ENCODE measurements at places on chromosomes 12 and 14.
A peak's percentile ranks its signal among the peaks of the same experiment; 100 is the strongest.

GRCh38 chr12:89250636-89251035 lies 101.7 kb downstream of the DUSP6 start:
- no peak for DNase-seq

DNA sequence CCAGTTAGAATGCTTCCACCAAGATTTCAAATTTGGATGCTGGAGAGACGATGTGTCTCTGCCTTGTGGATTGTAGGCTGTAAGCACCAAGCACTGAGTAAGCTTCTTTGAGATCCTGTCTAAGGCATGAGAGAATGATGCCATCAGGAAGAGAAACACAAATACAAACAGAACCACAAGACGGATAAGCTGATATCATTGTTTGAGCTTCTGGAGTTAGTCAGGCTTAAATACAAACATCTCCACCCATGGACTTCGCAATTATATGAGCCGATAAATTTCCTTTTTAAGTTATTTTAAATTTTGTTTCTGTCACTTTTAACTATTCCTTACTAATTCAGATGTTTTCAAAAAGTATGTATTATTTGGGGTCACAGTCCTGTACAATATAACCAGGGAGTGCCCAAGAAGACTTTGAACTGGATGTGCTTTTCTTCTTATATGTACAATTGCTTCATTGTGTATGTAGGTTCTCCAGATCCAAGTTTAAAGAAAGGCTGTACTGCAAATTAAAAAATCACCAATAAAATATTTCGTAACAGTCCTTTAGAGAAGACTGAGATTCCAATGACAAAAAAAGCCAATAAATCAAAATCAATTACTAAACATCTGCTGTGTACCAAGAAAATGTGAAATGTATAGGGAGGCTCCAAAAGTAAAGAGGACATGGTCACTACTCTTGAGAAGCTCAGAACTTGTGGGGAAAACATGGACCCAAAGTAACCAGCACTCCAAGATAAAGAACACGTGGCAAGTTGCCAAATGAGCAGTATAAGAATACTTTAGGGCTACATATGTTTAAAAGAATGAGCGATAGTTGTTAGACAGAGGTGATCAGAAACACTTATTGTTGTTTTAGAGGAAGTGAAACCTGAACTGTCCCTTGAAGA lies 274.1 kb downstream of the ADAMTS20 start:
- no peak for DNase-seq

- no peak for DNase-seq
These were observed 123.9 kb downstream of the BCL11B start for GRCh38 chr14:99148131-99148530.

- no peak for DNase-seq
These were observed 209.6 kb upstream of the SLC16A7 start for GRCh38 chr12:59386236-59386635.

GRCh38 chr14:47189911-47190484 lies 485.4 kb downstream of the MDGA2 start:
- no peak for DNase-seq

- DNase-seq, result no peak
These were observed 23.5 kb downstream of the UBR7 start for GRCh38 chr14:93230539-93230938.

GRCh38 chr14:51552768-51553404 lies 98.8 kb upstream of the FRMD6 start:
- DNase-seq, result no peak

- DNase-seq, result peak; percentile 8
These were observed 96.9 kb upstream of the FGD4 start for GRCh38 chr12:32302218-32303173.

DNA sequence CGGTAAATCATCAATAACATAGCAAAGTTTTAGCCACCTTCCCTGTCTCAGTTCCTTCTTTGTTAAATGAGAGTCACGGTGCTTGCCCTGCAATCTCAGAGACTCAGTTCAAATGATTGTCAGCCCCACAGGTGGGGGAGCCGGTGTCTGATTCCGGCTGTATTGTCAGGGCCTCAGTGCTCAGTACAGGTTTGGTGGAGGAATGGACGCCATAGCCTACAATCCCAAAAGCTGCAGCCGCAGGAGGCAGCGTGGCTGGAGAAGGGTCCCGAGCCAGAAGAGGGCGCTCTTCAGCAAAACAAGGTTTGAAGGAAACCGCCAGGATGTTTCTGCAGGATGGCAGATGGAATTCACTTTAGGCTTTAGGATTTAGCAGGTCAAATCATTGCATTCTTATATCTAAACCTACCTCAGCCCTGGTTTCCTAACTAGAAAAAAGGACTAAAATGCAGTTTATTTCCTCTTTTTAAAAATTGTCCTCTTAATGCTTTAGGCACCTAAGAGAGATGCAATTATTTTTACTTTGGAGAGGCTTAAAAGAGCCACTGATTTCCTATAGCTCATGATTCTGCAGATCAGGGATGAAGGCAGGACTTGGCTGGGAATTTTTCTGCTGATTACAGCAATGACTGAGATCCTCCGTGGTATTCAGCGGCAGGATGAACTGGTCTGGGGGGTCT lies 29.2 kb downstream of the FOS start:
- peak; percentile 81 for DNase-seq

GRCh38 chr12:112939761-112940381 lies 1.6 kb downstream of the OAS3 start:
- no peak for DNase-seq

DNA sequence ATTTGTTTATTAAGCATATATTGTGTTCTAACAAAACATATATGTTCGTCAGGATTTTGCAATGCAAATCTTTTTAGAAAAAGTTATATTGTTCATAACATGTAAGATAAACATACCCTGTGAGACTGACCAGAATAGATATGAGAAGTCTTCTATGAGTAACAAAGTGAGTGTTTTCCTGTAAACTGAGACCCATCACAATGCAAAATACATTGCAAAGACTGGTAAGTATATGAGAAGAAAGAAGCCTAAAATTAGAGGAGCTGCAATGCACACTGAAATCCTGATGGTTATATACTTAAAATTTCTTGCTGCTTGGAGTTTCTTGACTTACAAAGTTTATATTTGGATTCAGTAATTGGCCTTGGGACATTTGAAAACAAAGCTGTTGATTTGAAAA lies 6.0 kb downstream of the HMGA2 start:
- DNase-seq, result no peak

DNA sequence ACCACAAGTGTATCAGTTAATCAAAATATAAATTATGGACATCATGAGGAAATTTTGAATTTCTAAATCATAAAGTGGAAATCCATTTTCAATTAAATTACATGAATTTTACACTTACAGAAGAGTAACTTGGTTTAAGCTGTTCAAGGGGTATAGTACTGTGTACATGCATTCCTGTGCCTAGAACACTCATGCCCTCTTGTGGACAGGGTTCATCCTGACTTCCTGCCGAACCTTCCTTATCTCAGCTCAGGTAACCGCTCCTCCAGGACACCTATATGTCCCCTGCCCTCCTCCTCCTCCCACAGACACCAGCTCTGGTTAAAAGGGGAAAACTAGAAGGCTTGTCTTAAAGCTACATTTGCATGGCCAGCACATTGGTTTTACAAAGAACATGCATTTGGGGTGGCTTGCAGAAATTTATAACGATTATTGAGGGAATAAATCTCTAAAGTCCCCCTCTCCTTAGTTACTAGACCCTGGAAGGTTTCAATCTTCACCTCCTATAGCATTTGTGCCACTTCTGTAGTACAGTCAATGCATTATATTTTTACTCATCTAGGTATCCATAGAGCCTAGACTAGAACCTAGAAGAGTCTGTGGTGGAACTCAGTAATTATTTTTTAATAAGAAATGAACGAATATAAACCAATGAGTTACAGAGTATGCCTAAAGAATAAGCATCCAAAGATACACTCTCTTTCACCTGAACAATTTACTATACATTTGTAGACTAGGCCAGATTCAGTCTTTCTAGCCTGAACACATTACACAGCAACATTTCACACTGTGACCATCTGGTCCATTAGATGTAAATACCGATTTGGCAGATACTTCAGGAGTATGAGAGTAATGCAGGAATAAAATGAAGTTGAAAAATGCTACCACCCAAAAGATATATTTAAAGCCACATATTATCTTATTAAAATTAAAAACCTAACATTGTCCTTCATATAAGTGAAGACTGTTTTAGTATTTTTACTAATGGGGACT lies 345.6 kb downstream of the PAWR start:
- DNase-seq, result no peak

DNA sequence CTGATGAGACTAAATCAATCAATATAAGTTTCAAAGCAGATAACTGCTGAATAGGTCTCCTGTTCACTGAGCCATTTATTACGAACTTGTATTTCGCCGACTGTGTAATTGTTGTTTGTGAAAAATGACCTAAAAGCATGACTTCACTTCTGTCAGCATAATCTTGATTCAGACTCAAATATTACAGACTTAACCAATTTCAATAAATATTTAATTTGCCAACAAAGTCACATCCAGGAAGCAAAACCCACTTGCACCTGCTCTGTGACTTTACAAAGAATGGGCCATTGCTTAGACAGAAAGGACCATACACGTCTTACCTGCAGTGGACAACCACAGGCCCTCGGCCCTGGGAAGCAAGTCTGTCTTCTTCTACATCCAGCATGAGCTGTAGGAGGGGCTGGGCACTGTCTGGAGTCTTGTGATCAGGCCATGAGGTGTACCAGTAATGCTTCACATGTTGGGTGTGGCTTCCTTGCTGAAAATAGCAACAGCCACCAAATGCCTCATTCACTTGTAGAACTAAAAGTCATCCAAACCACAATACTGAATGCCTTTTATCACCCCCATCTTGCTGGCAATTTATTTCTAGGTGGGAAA lies 23.5 kb upstream of the PTPRB start:
- no peak for DNase-seq

- DNase-seq, result no peak
These were observed 84.4 kb downstream of the STXBP6 start for GRCh38 chr14:24965578-24965933.

GRCh38 chr12:84135586-84136279 lies 776.9 kb downstream of the SLC6A15 start:
- DNase-seq, result no peak

- DNase-seq, result no peak
These were observed 1.5 kb upstream of the LGALS3 start for GRCh38 chr14:55127460-55127951.

DNA sequence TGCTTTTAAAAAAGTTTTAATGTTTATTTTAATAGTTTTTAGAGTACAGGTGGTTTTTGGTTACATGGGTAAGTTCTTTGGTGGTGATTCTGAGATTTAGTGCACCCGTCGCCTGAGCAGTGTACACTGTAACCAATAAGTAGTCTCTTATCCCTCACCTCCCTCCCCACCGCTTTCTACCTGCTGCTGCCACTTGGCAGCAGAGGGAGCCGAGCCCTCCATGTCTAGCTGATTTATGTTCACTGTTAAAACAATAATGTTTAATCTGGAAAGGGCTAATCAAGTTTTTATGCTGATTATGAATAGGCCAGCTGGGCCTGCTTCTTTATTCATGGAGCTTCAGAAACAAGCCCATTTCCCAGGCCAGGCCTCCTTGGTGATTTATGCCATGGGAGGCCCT lies 73.1 kb downstream of the ADCK1 start:
- DNase-seq, result no peak

GRCh38 chr12:75694534-75695268 lies 183.3 kb upstream of the KRR1 start:
- DNase-seq, result no peak

DNA sequence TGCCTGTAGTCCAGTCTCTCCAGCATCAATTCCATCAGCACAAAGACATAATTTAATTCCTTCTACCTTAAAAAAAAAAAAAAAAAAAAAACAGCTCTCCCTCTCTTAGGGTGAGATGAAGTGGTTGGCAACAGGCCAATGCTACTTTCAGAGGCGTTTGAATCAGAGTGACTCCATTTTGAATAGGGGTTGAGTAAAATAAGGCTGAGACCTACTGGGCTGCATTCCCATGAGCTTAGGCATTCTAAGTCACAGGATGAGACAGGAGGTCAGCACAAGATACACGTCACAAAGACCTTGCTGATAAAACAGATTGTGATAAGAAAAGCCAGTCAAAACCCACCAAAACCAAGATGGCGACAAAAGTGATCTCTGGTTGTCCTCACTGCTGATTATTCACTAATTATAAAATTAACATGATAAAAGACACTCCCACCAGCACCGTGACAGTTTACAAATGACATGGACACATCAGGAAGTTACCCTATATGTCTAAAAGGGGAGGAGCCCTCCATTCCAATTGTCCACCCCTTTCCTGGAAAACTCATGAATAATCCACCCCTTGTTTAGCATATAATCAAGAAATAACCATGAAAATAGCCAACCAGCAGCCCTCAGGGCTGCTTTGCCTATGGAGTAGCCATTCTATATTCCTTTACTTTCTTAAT lies 6.9 kb upstream of the TCL1B start:
- no peak for DNase-seq

- no peak for DNase-seq
These were observed 37.4 kb downstream of the ISCA2 start for GRCh38 chr14:74531006-74531405.

- DNase-seq, result no peak
These were observed 119.7 kb downstream of the FBXL14 start for GRCh38 chr12:1474574-1475153.

- DNase-seq, result no peak
These were observed 301.5 kb downstream of the NELL2 start for GRCh38 chr12:44574586-44574985.

- no peak for DNase-seq
These were observed 144.2 kb upstream of the ABCD2 start for GRCh38 chr12:39763890-39764169.

DNA sequence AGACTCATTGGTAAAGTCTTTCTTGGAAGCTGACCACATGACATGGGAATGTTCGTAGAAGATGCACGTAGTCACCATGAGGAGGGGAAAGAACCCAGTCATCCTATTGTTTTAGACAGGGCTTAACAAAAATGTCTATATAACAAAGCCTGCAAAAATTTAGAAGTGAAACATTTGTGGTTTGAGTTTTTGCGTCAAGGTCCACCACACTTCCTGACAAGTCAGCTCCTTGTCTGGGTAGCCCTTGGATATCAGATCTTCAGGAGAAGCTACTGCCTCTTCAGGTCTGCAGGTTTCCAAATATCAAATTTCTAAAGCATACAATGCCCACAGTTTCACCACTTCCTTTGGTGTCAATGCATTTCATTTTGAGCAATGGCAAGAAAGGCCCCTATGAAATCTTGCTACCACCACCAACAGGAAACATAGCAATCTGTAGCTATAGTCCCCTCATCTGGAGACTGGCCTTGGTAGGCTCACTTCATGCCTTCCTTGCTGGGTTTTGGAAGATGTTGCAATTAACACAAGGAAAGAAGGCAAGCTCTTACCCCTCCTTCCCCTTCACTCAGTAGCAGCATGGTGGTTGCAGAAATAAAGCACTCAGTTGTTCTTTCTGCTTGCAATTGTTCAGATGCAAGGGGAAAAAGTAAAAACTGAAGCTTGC lies 235.2 kb downstream of the PCNX1 start:
- DNase-seq, result no peak

DNA sequence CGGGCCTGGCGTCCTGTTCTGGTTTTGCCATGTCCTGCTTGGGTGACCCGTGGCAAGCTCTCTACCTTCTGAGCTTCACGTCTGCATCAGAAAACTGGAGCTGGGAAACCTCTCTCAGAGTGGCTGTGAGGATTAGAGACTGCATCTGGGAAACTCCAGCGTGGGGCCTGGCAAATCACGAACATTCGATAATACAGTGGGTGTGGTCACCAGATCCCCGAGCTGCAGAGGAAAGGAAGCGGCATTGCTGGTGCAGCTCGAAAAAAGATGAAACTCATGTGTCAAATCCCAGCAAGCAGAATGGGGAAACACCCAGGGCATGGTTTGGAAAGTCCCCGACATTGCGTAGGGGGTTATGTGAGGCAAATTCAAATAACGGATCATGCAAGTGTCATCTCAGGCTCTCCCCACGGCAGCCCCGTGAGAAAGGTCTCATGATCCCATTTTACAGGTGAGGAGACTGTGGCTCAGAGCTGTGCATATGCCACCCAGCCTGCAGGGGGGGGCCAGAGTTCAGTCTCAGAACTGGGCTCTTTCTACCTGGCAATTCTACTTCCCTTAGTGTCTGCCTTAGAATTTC lies 98.1 kb upstream of the VRK1 start:
- DNase-seq, result peak; percentile 5
